ENCODE measurements at places on chromosomes 3 and 15.

DNA sequence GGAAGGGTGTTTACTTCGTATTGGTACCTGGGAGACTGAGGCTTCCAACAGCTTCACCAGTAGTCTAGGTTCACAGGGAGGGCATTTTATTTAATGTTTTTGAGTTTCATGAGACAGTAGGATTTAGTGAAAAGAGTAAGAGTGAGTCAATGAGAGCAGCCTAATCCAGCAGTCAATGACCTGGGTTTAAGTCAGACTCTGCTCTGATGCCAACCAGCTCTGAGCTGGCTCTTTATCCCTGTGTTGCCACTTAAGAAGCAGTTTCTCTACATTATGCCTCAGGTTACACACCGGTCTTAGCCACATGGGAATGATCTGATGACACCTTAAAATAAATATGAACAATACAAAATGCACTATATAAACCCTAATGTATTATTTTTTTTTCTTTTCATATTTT, 59.4 kb upstream of the KCNMB2 start:
- DNase-seq, result no peak

DNA sequence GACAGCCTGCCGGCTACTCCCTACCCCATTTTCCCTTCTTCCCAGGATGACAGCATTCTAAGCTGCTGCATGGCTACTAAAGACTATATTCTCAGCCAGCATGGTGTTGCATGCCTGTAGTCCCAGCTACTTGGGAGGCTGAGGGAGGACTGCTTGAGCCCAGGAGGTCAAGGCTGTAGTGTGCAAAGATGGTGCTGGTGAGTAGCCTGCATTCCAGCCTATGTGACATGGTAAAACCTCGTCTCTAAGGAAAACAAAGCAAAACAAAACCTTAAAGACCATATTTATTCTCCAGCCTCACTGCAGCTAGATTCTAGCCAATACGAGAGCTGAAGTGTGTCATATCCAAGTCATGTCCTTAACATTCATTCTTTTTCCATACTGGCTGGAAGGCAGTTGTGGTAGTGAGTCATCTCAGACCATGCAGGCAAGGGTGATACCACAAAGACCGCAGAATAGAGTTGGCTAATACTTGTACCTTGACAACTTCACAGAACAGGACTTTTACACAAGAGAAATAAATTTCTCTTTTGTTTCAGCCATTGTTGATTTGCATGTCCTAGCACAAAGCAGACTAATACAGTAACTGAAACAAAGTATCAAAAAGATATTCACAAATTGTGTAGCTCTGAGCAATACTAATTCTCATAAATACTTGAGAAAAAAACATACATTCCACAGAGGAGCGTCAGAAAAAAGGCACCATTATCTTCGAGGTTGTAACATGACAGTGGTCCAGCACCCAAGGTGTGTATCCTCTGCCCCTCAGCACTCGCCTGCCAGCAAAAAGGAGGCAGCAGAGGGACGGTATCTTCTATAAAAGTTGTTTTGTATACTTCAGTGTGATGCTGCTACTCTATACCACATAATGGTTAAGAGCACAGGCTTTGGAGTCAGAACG, 14.8 kb downstream of the PBRM1 start:
- no peak for DNase-seq

GRCh38 chr3:16743276-16743675, 138.1 kb upstream of the DAZL start:
- no peak for DNase-seq

DNA sequence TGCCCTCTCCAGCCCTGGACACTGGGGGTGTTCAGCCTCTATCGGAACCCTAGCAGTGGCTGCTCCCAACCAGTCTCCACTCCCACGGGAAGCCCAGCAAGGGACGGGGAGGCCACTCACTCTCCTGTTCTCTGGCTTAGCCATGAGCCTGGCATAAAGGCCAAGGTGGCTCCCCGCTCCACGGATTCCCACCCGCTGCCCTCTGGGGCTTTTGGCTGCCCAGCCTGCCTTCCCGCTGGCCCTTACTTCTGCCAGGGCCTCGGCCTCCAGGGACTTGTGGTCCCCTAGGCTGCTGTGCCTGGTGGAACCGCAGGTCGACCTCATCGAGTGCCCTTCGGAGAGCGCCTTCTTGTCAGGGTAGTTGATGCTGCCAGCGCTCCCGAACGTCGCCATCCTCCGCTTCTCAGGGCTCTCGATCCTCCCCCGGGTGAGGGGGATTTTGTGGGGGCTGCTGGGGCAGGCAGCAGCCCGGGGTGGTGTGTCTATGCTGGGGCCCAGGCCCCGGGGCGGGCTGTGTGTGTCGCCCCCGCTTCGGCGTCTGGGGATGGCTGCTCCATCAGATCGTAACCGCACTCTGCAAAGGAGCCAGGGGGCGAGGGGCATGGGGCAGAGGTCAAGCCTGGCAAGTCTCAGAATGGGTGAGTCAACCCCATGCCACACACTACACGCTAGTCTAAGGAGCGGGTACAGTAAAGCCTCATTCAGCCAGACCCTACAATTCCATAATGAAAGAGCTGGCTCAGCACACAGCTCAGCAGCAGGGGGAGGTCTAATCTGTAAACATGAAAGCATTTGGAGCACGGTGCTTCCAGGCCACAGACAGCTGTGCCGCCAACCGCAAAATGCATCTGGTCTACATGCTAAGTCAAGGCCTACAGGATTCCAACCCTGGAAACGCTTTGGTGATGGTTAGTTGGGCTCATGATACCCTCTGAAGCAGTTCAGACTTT, 27.3 kb upstream of the RAD18 start:
- no peak for DNase-seq

GRCh38 chr3:66456711-66457173, 44.1 kb downstream of the LRIG1 start:
- DNase-seq, result no peak

All from esophagus squamous epithelium (tissue), 5 donors.